ENCODE measurements at places on chromosomes 1 and 21.
A peak's percentile ranks its signal among the peaks of the same experiment; 100 is the strongest.

DNA sequence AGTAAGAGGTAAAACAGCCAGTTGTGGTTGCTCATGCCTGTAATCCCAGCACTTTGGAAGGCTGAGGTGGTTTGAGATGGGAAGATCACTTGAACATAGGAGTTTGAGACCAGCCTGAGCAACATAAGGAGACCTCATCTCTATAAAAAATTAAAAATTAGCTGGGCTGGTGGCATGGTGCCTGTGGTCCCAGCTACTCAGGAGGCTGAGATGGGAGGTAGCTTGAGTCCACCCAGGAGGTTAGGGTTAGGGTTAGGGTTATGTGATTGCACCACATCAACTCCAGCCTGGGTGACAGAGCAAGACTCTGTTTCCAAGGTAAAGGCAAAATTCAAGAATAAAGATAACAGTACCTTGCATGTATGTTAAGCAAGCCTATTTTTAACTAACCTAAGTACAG is 3.5 kb downstream of the SAMSN1 start:
- DNase-seq, result no peak

DNA sequence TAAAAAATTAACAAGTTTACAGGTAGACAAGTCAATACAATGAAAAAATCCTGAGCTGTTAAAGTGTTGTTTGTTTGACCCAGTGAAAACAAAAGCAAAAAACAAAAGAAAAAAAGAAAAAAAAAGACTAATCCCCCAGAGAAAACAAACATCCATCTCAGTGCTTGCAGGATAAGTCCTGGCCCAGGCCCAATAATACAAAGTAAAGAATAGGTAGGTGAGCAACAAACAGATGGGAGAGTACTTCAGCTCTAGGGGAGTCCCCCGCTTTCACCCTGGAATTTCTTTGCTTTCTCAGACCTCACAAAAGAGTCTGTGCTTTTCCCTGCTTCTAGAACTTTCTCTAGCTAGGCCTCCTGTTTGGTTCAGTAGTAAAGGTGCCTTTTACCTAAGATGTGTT is 70.3 kb downstream of the ABCA4 start:
- DNase-seq, result no peak

DNA sequence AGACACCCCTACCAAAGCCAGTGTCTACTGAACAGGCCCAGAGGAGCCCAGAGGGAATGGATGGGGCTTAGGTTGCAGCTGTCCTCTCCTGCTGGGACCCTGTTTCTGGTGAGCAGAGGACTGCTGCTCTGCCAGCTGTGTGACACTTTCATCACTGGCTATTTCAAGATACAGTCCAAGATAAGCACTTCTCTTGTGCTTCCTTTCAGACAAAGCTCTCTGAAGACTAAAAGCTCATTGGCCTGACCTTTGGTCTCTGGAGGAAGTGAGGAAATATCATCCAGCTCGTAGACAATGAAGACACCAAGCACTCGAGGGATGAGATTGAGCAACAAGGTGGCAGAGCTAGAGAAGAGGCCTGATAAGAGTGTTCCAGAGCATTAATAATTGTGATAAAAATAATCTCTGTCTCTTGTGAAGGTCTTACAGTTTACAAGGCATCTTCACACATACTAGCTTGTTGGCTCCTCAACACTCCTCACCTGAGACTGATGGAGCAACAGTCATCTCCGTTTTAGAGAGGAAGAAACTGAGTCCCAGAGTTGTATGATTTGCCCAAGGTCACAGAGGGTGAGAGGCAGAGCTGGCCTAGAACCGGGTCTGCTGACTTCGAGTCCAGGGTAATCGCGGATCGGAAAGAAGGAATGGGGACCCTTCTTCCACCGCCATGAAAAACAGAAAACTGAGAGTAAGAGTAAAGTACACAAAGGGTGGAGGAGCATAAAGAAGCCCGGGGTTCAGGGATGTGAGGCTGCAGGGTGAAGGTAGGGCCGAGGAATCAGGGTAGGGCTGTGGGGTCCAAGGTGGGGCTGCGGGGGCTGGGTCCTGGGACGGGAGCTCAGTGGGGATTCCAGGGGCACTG is 666 bp downstream of the PAFAH2 start:
- DNase-seq, result no peak

- no peak for DNase-seq
Measured at GRCh38 chr1:245953876-245954660, 553.0 kb downstream of the SMYD3 start.

GRCh38 chr1:31444725-31445448 is 31.9 kb downstream of the SERINC2 start:
- DNase-seq, result no peak

GRCh38 chr1:230125640-230126528 is 58.8 kb downstream of the GALNT2 start:
- no peak for DNase-seq

GRCh38 chr21:38247738-38248510 is 8.9 kb upstream of the KCNJ15 start:
- no peak for DNase-seq

DNA sequence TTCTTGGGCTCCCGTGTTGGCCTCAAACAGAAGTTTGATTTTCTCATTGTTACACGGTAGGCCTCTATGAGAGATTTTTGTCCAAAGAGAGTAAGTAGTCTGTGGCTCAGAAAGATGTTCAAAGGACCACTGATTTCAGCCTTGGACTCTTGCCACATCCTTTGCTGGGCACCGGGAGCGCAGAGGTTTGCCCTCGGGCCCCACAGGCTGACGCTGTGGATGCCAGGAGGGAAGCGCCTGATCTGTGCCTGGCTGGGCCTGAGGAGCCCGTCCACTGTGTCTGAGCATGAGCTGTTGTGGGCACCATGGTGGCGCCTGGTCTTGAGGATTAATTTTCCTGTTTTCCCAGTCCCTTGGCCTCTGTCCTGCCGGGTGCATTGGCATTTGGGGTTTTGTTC is 52.3 kb downstream of the PCNT start:
- no peak for DNase-seq

DNA sequence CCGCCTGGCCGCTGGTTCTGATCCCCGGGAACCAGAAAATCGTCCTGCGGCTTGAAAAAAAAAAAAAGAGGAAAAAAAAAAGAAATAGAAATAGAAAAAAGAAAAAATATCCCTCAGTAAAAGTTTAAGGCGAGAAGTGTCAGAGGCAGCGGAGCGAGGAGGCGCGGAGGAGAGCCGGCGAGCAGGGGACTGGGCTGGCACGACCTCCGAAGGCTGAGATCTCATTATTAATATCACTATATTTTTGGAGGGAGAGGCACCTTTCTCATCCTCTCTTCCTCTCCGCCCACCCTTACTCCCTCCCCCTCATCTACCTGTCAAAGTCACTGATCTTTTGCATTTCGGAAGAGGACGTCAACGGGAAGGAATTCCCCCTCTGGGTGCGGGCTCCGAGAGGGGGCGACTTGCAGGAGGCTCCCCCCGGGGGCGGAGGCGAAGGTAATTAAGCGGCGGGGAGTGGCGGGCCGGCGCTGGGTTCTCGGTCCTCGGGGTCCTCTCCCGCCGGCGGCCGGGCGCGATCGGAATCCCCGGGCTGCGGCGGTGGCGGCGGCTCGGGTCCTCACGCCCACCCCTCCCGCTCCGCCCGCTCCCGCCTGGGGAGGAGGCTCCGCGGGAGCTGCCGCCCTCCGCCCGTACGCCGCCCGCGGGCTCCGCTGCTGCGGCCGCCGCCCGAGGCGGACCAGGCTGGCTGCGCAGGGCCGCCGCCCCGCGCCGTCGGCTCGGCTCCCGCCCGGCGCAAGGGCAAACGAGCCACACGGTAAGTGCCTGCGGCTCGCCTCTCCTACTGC is at the start of gene NTNG1:
NTNG1 (plus strand) TSS at position 337 of the 788 bp plus-strand sequence.
- DNase-seq, result peak; percentile 69

DNA sequence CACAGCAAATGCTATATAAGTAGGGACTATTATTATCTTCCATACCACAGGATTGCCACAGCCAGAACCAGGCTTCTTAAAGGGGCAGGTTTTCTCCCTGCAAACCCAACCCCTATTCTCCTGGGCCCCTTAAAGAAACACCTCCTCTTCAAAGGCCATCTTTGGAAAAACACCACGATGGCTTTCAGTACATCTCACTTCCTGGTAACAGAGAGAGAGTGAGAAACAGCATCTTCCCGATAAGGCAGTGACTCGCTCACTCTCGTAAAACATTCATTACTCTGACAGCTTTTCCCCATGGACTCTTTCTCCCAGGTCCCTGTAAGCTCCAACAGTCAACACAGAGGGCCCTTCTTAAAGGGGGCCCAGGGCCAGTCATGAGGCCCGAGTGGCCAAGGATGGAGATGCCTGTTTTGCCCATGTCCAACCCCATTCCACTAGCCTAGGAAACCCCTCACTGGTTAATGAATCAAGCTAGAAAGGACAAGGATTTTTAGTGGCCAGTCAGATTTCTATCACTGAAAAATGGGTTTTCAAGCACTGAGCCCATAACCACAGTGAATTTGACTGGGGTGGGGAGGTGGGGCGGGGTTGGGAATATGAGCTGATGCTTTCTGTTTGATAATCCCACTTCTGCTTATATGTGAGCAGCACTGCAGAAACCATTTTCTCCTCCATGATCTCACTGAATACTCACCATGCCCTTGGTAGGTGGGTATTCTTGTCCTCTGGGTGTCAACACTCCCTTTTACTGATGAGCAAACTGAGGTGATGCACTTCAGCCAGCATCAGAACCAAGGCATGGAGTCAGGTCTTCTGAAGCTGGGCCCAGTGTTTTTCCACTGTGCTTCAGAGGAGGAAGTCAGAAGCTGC is 3.6 kb upstream of the NAV1 start:
- no peak for DNase-seq

GRCh38 chr1:117779364-117779763 is 150.1 kb downstream of the GDAP2 start:
- no peak for DNase-seq

GRCh38 chr1:21620011-21620410 is 49.1 kb downstream of the RAP1GAP start:
- no peak for DNase-seq

GRCh38 chr1:202685641-202686040 is 24.6 kb downstream of the SYT2 start:
- DNase-seq, result no peak

DNA sequence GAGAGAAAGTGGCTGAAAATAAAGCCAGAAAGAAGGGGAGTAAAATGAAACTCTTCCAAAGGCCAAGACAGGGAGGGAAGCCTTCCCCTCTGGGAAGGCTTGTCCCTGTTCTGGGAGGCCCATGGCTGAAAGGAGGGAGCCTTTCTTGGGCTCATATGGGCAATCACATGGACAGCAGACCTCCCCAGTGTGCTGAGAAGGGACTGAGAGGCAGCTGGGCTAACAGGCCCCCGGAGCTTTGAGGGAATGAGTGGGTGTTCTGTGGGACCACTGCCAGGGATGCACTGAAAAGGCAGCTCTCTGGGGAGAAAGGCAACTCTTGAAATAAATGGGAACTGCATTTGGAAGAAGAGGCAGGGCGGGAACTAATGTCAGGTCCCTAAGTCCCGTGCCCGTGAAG is 39.1 kb downstream of the KANK4 start:
- DNase-seq, result no peak

DNA sequence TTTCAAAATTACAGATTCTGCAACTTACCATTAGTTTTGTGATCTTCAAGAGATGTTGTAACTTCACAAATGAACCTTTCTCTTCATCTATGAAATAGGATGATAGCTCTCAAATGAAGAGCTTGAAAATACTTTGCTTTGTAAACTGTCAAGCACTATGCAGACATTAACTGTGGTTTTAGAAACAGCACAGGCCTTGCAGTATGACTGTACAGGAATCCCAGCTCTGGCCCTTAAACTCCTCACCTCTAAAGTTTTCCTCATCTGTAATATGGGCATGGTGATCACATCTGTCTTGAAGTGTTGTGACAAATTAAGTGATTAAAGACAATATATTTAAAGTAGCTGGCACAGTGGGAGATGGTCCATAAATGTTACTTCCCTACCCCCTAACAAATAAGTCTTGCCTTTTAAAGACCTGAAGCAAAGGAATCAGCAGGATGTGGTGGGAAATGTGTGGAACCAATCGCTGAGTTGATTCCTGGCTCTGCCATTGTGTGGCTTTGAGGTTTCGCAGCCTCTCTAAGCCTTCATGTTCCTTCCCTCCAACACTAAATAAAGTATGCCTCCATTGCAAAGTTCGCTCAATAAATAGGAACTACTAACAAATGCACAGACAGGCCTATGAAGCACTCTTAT is 5.5 kb upstream of the PTP4A2 start:
- DNase-seq, result peak; percentile 40

DNA sequence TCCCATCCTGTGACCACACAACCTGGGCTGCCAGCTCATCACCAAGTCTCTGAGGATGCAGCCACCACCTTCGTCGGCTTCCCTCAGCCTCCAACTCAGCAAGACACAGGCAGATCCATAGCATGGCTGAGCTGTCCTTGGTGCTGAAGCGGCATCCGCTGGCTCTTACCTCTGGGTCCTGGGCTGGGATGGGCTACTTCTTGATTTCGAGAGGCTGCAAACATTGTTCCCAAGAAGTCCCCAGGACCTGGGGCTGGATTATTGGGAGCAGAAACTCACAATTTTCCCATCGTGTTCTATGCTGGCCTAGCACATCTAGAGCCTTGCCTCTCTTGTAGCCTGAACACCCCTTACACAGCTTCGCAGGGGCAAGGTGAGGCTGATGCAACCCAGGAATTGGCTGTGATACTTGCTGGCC is 24.9 kb upstream of the C1QA start:
- peak; percentile 90 for DNase-seq

DNA sequence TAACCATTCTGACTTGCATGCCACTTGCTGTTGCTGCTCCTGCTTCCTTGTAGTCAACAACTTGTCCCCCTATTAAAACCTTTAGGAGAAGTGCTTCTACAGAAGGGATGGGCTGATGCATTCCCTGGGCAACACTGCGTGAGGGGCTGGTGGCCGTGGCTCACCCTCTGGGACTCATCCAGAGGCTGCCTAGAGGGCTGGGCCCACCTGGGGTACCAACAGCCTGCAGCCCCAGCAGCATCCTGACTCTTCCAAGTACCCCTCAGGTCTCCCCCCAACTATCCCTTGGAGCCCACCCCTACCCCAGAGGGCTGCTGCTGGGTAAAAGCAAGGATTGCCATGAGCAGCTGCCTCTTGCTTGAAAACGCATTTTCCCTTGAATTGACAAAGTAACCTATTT is 34.7 kb upstream of the LHX4 start:
- DNase-seq, result no peak

DNA sequence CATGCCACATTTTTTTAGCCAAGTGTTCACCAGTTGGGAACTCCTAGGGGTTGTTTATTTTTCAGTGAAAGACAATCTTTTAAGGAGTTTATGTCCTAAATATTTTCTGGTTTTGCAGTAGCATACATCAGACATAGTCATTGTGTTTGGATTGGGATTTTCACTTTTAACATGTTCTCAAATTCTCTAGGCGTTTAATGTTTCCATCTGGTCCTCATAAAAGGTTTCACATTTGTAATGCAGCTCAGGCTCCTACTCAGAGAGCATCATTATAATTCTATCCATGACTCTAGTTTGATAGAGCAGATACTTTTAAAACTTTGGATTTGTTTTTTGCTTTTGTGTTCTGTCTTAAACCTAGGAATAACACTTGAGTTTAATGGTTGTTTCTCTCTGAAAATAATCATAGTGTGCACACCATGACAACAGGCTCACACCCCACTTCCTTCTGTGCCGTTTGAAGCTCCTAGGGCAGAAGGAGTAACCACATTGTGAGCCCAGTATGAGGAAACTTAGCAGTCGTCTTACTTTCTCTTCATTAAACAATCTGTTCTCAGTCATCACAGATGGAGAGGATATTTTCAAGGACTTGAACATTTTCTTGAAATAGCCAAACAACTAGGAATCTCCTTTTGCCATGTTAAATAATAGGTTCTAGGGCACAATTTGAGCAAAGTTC is 219.6 kb downstream of the PDE4B start:
- DNase-seq, result no peak
